ENCODE measurements at places on chromosomes 12 and 14.

DNA sequence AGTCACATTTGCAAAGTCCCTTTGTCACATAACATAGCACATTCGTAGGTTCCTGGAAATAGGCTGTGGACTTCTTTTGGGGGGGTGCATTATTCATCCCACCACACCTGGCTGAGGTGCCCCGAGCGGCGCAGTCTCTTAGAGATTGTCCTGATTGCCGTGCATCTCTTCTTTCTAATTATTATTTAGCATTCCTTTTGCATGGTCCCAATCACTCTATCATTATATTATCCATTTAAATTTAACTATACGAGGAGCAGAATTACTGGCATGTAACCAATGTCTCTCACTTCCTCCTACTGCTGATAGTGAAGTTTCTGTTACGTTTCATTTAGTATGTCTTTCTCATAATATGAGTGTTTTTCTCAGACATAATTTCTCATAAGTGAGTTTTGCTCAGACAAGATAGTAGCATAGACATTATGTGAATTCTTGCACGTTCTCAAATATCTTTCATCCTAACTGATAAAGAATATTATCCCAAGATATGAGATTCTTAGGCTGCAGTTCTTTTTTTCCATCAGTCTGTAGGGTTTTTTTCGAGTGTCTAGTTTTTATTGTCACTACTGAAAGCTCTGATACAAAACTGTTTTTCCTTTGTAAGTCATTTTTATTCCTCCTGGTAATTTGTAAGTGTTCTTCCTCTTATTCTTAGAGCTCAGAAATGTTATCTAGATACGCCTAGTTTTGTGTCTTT lies 444.3 kb downstream of the NELL2 start:
- DNase-seq: no peak

GRCh38 chr12:105322070-105322469 lies 8.4 kb upstream of the C12orf75 start:
- DNase-seq: no peak

GRCh38 chr12:29024117-29024516 lies 125.0 kb upstream of the FAR2 start:
- no peak for DNase-seq

- no peak for DNase-seq
These were observed 92.0 kb downstream of the NCOR2 start for GRCh38 chr12:124475295-124476010.

DNA sequence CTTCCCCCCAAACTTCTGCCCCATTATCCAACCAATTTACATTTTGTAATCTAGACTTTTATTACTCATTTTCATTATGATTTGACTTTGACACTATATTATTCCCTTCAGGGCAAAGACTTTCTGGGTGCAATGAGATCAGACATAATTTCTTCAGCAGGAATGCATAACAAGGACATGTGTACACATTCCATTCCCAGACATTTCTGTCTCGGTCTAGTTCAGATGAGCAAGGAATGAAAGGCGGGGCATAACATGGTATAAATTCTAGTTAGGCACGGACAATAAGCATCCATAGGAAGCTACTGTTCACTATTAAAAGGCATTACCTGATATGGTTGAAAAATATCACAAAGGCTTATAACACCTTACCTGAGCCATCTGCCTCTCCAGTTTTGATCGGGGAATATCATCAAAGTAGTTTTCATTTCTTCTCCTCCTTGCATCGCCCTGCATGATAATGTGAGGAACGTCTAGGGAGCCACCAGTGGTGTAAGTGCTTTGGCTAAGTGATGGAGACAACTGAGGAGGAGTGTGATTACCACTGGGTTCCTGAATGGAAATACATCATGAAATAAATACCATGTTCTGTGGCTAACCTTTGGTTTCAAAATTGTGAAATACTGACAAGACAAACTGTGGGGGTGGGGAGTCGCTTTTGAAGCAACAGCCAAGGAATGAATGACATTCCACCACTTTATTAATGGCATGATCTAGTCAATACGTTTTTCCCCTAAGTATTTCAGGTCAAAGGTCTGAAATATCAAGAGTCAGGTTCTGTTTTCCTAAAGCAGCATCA lies 183.9 kb downstream of the APAF1 start:
- no peak for DNase-seq

DNA sequence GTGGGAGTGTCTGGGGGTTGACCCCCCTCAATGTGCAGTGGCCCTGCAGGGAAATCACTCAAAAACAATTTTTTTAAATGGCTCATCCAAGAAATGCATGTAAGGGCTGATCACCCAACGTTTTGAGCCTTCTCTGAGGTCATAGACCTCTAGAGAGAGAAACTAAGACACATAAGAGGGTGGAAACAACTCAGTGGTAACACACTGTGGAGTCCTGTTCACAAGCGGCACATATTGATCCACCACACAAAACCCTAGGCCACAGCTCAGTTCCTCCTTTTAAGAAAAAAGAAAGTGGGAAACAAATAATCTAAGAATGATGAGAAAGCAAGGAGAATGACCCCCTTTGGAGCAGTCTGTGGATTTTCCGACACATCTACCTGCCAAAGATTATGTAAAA lies 83.0 kb upstream of the METAP2 start:
- DNase-seq: no peak

DNA sequence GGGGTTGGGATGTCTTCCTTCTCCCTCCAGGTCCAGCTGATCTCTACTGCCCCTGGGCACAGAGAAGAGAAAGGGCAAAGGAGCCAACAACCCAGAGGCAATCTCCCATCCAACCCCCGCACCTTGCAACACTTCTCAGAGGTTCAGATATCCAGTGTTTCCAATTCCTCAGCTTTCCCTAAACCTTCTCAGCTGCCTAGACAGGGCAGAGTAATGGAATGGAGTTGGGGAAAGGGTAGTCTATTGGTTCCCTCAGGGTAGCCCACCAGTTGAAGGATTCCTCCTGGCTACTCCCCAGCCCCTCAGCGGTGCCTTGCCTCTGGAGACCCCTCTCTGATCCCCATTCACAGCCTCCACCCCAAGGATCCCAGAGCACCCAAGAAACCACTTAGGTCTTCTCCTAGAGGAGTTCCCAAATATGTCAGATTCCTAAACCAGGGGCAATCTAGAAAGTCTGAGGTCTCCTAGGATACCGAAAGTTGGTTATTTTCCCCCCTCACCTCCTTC lies 537 bp downstream of the NFE2 start:
- no peak for DNase-seq

- DNase-seq: no peak
These were observed 1.1 kb downstream of the BTBD6 start for GRCh38 chr14:105249182-105250007.
